ENCODE measurements at places on chromosomes 7 and 10.

- no peak for DNase-seq
Measured at GRCh38 chr7:108372618-108373017, 83.6 kb downstream of the NRCAM start.

DNA sequence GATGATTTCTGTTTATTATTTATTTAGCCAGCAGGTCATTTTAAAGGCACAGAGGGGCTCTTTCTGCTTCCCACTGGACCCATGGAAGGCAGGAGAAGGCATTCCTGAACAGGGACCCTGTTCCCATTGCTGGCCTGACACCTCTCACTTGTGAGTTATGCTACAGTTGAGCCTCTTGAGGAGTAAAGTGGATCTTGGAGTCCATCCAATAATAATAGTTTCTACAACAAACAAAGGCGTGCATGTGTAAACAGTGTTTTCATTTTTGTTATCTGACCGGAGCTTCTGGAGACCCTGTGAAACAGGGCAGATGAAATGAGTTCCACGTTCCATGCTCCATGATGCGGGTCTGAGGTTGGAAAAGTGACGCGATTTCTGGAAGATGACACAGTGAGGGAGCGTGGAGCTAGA is 127.3 kb upstream of the HABP2 start:
- peak; percentile 32 for DNase-seq

- no peak for DNase-seq
Measured at GRCh38 chr10:70306181-70306705, 22.4 kb upstream of the NPFFR1 start.

- DNase-seq: no peak
Measured at GRCh38 chr10:77397103-77397502, 240.5 kb downstream of the KCNMA1 start.

DNA sequence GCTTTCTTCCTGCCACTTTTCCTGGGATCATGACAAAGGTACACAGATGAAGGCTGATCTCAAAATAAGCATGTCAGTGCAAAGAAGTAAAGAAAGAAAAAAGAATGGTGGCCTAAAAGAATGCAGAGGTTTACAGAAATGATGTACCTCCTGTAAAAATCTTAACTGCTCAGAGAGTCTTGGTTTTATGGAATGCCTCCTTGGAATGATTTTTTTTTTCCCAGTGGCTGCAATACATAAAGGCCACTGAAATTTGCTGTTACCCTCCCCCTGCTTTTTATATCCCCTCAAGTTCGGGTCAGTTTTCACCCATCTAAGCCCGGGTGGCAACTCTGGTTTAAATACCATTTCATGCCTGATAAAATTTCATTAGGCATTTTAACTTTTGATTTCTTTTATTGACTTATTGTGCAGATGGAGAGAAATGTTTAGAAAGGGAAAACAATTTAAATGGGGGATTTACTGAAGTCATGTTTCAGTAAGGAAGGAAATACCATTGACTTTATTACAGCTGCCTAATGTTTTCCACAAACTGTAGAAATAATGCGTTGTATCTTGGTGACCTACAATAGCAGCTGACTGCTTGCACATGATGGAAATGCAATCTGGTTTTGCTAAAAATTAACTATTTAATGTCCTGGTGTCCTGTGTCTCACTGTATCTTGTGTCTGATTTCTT is 102.5 kb downstream of the SAMD9 start:
- DNase-seq: no peak

GRCh38 chr7:151011097-151011409 is 13.2 kb downstream of the ATG9B start:
- DNase-seq: no peak

DNA sequence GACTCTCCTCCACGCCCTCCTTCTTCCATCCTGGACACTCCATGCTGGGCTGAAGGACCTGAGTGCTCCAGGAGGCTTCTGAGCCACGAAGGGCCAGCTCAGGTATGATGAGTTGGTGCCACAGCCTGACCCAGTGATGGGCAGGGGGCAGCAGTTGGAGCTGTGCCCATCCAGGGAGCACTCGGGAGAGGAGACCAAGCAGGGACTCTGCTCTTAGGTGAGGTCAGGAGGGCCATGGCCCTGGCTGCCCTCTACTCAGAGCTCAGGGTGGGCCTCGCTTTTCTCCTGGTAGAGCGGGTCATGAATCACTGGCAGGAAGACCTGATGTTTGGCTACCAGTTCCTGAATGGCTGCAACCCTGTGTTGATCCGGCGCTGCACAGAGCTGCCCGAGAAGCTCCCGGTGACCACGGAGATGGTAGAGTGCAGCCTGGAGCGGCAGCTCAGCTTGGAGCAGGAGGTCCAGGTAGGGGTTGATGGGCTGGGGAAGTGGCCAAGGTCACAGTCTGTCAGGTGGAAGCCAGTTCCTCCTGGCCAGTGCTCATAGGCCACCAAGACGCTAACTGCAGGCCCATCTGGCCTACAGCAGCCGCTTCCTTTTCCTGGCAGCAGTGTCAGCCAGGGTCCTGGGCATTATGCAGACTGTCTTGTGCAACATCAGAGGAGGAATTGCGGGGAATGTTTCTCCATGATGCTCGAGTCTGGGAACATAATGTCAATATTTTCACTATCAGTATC is 50.8 kb downstream of the ALOX5 start:
- DNase-seq: no peak

GRCh38 chr7:140219672-140220524 is 43.1 kb upstream of the KDM7A start:
- peak; percentile 43 for DNase-seq

GRCh38 chr7:128963327-128963757 is 25.6 kb downstream of the IRF5 start:
- DNase-seq: no peak

DNA sequence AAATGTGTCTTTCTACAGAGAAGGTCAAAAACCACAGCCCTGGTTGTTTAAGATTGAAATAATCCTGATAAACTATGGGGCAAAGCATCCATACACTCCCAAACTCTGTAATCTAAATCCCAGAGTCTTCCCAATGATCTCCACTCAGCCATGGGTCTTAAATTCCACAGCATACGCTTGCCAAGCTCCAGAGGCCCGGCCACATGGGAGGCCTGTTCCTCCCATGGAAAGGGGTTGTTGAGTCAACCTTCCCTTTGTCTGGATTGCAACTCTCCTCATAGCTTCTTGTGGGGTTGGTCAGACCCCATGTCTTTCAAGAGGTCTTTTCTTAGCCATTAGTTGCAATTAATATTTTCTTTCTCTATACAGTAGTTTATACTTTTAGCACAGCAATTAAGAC is 718 bp upstream of the STEAP4 start:
- DNase-seq: no peak

DNA sequence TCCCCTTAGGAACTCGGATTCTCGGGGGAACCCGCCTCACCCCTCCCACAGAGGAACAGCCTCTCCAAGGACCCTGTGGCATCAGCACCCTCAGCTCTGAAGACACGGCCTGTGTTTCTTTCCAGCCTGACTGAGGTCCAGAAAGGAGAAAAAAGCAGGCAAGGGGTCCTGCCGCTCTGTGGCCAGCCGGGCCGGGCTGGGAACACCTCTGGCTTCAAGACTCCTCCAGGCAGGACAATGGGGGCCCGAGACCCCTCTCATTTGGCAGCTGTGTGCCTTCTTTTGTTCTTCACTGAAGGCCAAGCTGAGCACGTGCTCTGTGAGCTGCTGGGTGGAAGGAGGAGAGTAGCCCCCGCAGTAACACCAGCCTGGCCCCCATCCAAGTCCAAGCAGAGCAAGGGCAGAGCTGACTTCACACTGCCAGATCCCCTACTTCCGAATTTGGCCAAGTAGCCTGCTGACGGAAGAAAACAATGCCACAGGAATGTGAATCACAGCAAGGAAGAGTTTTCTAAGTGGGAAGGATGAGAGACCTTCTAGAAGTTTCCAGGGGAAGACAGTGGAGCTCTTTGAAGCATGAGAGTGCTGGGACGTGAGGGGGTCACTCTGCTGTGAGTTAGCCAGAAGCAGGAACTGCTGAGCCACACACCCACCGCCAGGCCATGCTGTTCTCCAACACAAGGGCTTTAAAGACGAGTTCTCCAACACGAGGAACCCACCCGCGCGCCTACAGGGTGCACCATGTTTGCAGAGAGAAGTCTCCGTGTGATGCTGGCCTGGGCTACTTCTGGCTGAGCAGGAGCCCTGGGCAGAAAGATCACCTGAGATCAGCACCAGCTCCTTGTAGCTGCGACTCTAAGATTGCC is 3.1 kb downstream of the CNPY1 start:
- no peak for DNase-seq

DNA sequence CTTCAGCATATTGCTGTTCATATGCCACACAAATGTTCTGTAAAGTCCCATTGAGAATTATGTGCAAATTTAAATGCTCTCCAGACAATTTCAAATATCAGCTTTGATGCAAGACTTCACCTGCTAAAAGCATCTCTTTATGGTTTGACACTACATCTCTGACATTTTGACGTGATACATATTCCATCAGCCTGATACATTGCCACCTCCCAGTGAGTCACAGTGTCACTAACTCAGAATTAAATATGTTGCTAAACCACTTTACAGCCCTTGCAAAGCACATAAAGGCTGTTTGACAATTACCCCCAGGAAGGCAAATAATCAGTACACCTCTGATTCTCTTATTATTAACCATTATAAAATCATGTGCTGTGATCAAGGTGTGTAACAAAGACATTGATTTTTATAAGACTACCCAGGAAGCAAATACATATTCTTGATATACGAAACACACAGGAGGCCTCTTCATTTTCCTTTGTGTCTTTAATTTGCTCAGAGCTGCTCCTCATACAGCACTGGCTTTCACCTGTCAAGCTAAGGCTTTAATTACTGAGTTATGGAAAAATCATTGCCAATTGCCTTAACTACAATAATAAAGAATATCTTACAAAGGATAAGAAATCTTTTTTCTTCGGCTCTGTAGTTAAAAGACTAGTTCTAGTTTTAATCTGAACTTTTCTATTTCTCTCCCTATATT is 547.5 kb upstream of the C7orf33 start:
- peak; percentile 73 for DNase-seq

DNA sequence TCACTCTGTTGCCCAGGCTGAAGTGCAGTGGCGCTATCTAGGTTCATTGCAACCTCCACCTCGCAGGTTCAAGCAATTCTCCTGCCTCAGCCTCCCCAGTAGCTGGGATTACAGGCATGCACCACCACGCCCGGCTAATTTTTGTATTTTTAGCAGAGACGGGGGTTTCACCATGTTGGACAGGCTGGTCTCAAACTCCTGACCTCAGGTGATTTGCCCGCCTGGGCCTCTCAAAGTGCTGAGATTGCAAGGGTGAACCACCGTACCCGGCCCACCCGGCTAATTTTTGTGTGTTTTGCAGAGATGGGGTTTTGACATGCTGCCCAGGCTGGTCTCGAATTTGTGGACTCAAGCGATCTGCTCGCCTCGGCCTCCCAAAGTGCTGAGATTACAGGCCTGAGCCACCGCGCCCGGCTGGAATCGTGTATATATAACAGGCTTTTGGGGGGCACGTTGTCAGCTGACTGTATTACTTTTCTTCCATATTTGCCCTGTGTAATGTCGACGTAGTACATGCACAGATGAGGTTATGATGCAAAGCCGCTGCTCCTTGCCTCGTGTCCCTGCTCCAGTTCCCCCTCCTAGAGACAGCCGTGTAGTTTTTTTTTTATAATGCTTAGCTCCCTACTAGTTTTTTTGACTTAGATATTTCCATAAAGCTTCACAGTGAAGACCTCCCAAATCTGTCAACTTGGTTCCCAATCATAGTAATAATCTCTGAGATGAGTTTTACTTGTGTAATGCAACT is 883 bp upstream of the TRA2A start:
- no peak for DNase-seq

DNA sequence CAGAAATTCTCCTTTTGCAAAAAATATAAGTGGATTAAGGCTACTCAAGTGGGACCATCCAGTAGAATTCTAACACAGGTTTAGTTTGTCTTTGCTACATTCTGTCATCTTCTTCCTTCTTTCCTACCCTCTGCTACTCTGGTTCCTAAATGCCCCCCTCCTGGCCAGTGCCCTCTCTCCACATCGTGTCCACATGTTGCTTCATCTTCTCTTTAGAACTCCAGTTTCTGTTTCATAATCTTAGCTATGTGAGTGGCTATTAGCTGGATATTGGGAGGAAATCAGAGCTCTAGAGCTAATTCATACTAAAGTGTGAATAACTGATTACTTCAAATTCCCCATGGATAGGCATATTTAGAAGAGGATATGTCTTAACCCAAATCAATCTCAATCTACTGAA is 528.5 kb downstream of the LRMDA start:
- no peak for DNase-seq

DNA sequence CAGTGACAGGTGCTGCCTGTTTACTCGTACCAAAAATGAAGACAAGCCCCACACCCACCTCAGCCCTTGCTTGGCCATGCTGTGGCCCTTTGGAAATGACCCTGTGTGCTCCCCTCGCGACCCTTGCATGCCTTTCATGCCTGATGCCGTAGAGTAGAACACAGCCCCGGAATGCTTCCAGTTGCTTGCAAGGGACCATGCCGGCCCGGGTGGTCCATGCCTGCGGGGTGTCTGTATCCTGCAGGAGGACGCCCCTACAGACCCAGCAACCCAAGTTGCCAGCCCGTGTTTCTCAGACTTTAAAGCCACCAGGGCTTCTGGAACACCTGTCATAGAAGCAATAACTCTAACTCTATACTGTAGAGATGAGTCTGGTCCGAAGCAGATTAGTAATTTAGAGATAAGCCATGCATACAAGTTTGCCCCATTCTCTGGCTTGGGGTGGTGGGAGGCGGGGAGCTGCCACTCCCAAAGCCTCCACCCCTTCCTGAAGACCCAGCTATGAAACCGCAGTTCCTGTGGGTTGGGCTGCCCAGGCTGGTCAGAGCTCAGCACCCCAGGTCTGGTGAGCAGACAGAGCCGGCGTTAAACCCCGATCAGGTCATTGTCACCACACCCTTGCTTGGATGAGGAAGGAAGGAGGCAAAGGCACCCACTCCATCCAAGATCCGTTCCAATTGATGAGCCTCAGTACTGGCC is 143.5 kb downstream of the ADCY1 start:
- DNase-seq: no peak

DNA sequence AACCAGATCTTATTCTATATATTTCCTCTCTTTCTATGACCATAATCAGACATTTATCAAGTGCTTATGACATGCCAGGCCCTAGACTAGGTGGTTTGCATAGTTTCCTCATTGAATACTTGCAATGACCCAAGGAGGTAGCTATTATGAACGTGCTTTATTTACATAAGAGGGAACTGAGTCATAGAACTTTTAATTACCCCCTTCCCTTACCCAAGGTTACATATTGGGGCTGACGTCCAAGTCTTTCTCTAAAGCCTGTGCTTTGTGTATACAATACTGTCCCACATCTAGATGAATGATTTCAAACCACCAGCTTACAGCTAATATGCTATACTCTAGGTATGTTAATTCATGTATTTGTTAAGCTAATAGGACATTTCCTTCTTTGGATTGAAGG is 91.9 kb upstream of the NPY start:
- DNase-seq: no peak

- no peak for DNase-seq
Measured at GRCh38 chr7:74290553-74290950, 1.3 kb downstream of the CLIP2 start.

Data from NCI-H2029 (cell line).